ENCODE measurements at places on chromosomes 4 and X. TPM values are rescaled to one million over a fixed set of nuclear protein-coding genes. Genes with fewer than 3 reads are reported as not detected.

GRCh38 chrX:69027181-69028005 lies 137.9 kb downstream of the PJA1 start:
- no peaks in the 10 kb centered on the region for H3K36me3 ChIP-seq
- no peak overlapping the region for H3K27ac ChIP-seq
- H3K27me3 ChIP-seq, result no peaks in the 10 kb centered on the region
- no peak overlapping the region for H3K4me3 ChIP-seq

GRCh38 chr4:147913137-147913536 lies 181.2 kb downstream of the ARHGAP10 start:
- no peaks in the 10 kb centered on the region for H3K4me1 ChIP-seq
- DNase-seq, result no peak
- H3K27me3 ChIP-seq, result no peaks in the 10 kb centered on the region

GRCh38 chrX:41386222-41386990 lies 52.4 kb downstream of the DDX3X start:
- no peaks in the 10 kb centered on the region for H3K36me3 ChIP-seq
- no peak for DNase-seq
- no peak overlapping the region for H3K27ac ChIP-seq
- H3K4me1 ChIP-seq, result no peaks in the 10 kb centered on the region

- H3K4me1 ChIP-seq, result no peaks in the 10 kb centered on the region
- H3K4me3 ChIP-seq, result no peak overlapping the region
- DNase-seq, result no peak
- H3K27ac ChIP-seq, result no peak overlapping the region
- H3K36me3 ChIP-seq, result no peaks in the 10 kb centered on the region
Measured at GRCh38 chrX:116181300-116181699, 10.8 kb downstream of the AGTR2 start.

DNA sequence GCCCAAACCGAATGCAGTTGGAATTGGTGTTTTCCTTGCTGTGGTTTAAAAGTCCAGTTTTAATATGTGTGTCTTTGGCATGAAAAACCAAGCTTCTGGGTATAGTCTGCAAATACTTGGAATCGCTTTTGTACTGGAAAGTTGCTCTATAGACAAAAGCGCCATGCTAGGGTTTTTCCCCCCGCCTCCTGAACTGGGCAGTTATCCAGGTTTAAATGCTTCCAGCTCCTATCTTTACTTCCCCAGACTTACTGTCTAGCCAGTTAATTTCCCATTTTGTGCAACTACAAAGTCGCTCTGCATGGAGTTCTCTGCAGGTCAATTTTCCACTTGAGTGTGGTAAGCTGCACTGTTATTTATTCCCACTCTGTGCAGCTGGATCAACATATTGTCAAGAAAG lies 2.7 kb downstream of the RASL11B start:
- peaks cover 4% of the 10 kb centered on the region for H3K36me3 ChIP-seq
- peaks cover 15% of the 10 kb centered on the region for H3K27me3 ChIP-seq
- peak overlapping the region; percentile 58 for H3K4me3 ChIP-seq
- no peak for DNase-seq

DNA sequence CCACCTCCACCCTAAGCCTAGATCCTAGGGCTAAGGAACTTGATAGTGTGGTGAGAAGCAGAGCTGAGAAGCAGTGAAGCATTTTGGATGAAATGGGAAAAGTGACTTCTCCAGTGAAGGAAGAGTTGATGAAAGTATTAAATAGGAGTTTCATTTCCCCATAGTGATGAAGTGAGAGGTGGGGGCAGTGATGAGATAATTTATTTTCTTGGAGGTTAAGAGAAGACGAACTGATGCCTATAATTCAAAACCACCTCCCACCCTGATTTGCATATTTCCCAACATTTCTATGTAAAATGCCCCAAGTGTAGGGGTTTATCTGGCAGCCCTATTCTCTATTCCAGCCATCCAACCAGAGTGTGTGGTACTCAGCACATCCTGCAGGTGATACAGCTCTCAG lies 6.3 kb downstream of the LONRF3 start:
- DNase-seq, result no peak
- peaks cover 1% of the 10 kb centered on the region for H3K4me1 ChIP-seq
- no peaks in the 10 kb centered on the region for H3K36me3 ChIP-seq

- H3K27ac ChIP-seq, result no peak overlapping the region
- H3K4me3 ChIP-seq, result no peak overlapping the region
- H3K36me3 ChIP-seq, result no peaks in the 10 kb centered on the region
- H3K27me3 ChIP-seq, result no peaks in the 10 kb centered on the region
- no peaks in the 10 kb centered on the region for H3K4me1 ChIP-seq
Measured at GRCh38 chr4:155615081-155615887, 51.4 kb upstream of the GUCY1A1 start.

- no peak for DNase-seq
- peaks cover 6% of the 10 kb centered on the region for H3K36me3 ChIP-seq
- H3K27me3 ChIP-seq, result peaks cover 3% of the 10 kb centered on the region
- no peak overlapping the region for H3K4me3 ChIP-seq
- no peak overlapping the region for H3K27ac ChIP-seq
Measured at GRCh38 chr4:112431158-112431557, 84.8 kb downstream of the NEUROG2 start.

GRCh38 chrX:9867753-9868152 lies 81.5 kb downstream of the SHROOM2 start:
- H3K27ac ChIP-seq, result no peak overlapping the region
- no peaks in the 10 kb centered on the region for H3K4me1 ChIP-seq
- no peak for DNase-seq
- no peak overlapping the region for H3K4me3 ChIP-seq
- no peaks in the 10 kb centered on the region for H3K27me3 ChIP-seq

DNA sequence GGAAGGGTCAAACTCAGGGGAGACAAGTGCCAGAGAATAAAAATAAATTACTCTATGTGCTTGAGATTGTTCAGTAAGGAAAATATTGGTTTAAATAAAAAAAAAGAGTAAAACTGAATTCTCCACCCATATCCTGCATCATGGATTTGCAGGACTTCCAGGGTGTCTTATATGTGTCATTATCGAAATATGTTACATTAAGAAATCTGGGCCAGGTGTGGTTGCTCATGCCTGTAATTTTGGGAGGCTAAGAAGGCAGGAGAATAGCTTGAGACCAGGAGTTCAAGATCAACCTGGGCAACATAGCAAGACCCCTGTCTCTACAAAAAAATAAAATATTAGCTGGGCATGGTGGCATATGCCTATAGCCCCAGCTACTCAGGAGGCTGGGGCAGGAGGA lies 104.9 kb downstream of the PPP3CA start:
- H3K27me3 ChIP-seq, result no peaks in the 10 kb centered on the region
- no peaks in the 10 kb centered on the region for H3K36me3 ChIP-seq
- no peak for DNase-seq
- no peak overlapping the region for H3K4me3 ChIP-seq
- peaks cover 5% of the 10 kb centered on the region for H3K4me1 ChIP-seq

DNA sequence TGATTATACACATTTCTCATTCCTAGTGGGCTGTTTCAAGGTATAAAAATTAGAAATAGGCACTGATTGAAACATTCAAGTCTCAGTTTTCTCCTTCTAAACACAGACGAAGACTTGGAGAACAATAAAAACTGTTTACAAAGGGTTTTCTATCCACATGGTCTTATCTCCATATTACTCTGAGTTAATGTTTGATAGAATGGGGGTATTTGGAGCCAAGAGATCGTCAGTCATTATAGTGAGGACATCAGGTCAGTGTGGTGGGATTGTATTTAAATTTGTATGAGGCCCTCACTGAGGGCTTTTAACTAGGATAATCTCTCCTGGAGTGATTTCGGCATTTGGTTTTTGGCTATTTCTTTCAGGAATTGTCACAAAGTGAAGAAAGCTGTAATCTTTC lies 16.4 kb upstream of the DYNLT3 start:
- H3K36me3 ChIP-seq, result no peaks in the 10 kb centered on the region
- no peak for DNase-seq
- no peak overlapping the region for H3K27ac ChIP-seq
- no peak overlapping the region for H3K4me3 ChIP-seq
- no peaks in the 10 kb centered on the region for H3K27me3 ChIP-seq
- no peaks in the 10 kb centered on the region for H3K4me1 ChIP-seq

DNA sequence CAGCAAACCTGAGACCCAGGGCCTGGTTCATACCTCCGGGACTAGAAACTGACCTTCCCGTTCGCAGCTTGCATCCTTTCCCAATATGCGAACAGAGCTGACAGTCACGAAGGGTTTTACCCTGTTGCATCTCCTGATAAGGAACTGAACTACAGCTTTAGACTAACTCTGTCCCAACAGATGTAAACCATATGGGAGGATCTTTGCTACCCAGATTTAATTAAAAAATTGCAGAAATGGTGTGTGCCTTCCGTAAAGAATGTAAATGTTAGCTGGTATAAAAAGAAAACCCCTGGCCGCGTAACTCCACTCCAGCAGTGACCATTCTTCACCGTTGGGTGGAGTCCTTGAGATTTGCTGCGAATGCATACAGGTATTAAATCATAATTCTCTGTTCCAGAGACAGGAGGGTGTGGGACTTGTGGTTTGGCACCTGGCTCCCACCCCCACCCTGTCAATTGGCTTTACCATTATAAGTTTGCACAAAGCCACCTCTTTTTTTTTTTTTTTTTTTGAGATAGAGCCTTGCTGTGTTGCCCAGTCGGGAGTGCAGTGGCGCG lies 40.6 kb upstream of the SORCS2 start:
- no peaks in the 10 kb centered on the region for H3K36me3 ChIP-seq
- no peak overlapping the region for H3K4me3 ChIP-seq
- peaks cover 14% of the 10 kb centered on the region for H3K4me1 ChIP-seq
- no peak overlapping the region for H3K27ac ChIP-seq
- peaks cover 7% of the 10 kb centered on the region for H3K27me3 ChIP-seq

DNA sequence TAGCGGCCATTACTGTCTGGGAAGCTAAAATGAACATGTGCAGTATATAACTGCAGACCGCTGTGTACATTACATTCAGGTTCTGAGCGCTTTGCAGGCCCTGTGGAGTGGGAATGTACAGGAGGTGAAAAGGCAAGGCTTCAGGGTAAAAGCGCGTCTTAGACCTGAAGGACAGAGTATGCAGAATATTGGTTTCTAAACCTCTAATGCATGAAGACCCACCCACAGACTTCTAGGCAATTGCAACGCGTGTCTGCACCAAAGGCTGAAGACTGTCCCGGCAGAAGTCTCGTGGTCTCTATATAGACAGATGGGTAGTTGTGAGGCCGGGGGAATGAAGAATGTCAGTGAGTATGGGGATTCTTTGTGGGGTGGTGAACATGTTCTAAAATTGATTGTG lies 5.4 kb downstream of the MAP7D2 start:
- H3K27ac ChIP-seq, result no peak overlapping the region
- H3K4me3 ChIP-seq, result no peak overlapping the region
- H3K4me1 ChIP-seq, result peaks cover 1% of the 10 kb centered on the region
- no peak for DNase-seq
- H3K36me3 ChIP-seq, result no peaks in the 10 kb centered on the region

GRCh38 chr4:24515698-24516097 lies 68.7 kb downstream of the DHX15 start:
- H3K36me3 ChIP-seq, result no peaks in the 10 kb centered on the region
- H3K4me1 ChIP-seq, result no peaks in the 10 kb centered on the region
- peaks cover 3% of the 10 kb centered on the region for H3K27me3 ChIP-seq
- no peak overlapping the region for H3K4me3 ChIP-seq
- H3K27ac ChIP-seq, result no peak overlapping the region

- H3K27ac ChIP-seq, result no peak overlapping the region
- DNase-seq, result no peak
- H3K4me1 ChIP-seq, result peaks cover 13% of the 10 kb centered on the region
- no peaks in the 10 kb centered on the region for H3K27me3 ChIP-seq
- no peaks in the 10 kb centered on the region for H3K36me3 ChIP-seq
Measured at GRCh38 chr4:153512952-153513500, 46.9 kb downstream of the TMEM131L start.

GRCh38 chr4:158033416-158034120 lies 139.3 kb downstream of the GASK1B start:
- H3K27me3 ChIP-seq, result peaks cover 2% of the 10 kb centered on the region
- no peak for DNase-seq
- H3K4me1 ChIP-seq, result no peaks in the 10 kb centered on the region
- peaks cover 4% of the 10 kb centered on the region for H3K36me3 ChIP-seq

Gene LAMTOR3
- total RNA-seq, result 39.1 TPM

Gene IQSEC2
- 1.6 TPM for total RNA-seq

Gene TLR10
- total RNA-seq, result not detected

Gene CDKL5
- total RNA-seq, result 53.5 TPM

Gene MAGEA4
- not detected for total RNA-seq

Gene CSAG1
- 0.98 TPM for total RNA-seq

Data from glutamatergic neuron (in vitro differentiated cells).